ENCODE measurements at places on chromosomes 7 and 10.
A peak's percentile ranks its signal among the peaks of the same experiment; 100 is the strongest.

DNA sequence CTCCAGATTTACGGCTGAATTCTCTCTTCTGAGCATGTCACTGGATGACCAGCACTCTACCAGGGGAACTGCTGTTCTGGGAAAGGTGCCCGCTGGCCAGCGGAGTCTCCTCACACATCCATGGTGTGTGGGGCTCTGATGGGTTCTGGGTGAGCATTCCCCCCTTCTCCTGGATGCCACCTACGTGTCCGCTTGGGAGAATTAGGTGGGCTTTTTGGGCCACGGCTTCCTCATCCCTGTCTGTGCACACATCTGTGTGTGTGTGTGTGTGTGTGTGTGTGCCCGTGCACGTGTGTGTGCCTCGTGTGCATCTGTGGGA lies 163.0 kb downstream of the DNAJB6 start:
- no peak for DNase-seq

DNA sequence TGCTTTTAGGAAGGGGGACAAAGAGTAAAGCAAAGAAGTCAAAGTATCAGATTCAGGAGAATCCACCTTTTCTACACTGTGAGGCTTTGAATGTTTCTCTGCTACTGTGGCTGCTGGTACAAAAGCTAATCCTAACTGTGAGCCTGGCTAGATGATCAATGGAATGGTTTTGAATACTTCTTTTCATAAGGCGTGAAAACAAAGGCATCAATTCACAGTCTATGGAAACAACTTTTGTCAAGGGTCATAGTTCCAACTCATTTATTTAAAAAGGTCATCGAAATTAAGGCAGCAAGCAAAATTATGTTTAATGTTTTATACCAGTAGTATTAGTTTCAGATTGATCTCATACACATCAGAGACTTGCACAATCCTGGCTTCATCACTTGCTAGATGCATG lies 118.1 kb downstream of the CTTNBP2 start:
- DNase-seq: no peak

GRCh38 chr10:93452143-93452542 lies 30.0 kb downstream of the MYOF start:
- no peak for DNase-seq

DNA sequence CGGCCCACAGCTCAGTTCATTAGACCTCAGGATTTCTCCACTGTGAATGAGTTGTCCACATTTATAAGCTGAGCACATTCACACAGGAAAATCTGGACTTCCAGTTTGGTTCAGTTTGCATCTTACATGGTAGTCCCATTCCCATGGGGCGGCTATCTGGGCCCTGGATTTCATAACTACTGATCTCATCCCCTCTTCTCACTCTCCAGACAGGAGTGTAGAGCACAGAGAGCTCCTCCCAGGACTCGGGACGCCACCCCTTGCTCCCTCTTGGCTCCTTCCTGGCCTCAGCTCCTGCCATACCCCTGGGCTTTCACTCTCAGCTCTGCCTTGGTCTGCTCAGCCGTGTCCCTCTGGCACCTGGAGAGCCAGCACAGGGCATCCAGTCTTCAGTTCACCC lies 117.6 kb upstream of the TCERG1L start:
- no peak for DNase-seq

GRCh38 chr10:37774351-37774750 lies 83.1 kb downstream of the ZNF248 start:
- DNase-seq: no peak

DNA sequence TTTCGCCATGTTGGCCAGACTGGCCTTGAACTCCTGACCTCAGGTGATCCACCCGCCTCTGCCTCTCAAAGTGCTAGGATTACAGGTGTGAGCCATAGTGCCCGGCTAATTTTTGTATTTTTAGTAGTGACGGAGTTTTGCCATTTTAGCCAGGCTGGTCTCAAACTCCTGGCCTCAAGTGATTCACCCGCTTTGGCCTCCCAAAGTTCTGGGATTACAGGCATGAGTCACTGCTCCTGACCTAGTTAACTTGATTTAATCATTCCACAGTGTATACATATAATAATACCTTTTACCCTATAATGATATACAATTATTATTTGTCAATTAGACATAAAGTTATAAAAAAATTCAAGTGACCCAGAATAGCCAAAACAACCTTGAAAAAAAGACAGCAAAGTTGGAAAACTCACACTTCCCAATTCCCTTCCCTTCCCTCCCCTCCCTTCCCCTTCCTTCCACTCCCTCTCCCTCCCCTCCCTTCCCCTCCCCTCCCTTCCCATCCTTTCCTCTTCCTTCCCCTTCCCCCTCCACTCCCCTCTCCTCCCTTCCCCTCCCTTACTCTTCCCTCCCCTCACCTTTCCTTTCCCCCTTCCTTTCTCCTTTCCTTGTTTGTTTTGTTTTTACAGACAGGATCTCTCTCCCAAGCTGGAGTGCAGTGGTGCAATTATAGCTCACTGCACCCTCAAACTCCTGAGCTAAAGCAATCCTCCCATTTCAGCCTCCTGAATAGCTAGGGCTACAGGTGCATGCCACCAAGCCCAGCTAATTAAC lies 14.8 kb upstream of the ZMIZ2 start:
- DNase-seq: no peak

- DNase-seq: no peak
Observed at GRCh38 chr10:16470747-16471146, 33.9 kb downstream of the PTER start.

DNA sequence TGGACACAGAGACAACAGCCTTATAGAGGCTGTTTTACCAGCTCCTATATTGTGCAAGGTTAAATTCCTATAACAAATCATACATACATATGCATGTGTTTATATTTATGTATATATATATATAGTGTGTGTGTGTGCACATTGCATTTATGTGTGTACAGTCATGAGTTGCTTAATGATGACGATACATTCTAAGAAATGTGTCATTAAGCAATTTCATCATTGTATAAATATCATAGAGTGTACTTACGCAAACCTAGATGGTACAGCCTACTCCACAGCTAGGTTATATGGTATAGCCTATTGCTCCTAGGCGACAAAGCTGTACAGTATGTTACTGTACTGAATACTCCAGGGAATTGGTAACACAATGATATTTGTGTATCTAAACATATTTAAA lies 30.1 kb upstream of the TNKS2 start:
- DNase-seq: no peak

- DNase-seq: peak; percentile 33
Observed at GRCh38 chr7:104962781-104963180, 51.2 kb upstream of the KMT2E start.

GRCh38 chr10:33183655-33184054 lies 150.8 kb downstream of the NRP1 start:
- DNase-seq: no peak

- DNase-seq: no peak
Observed at GRCh38 chr7:155309021-155309338, 11.3 kb downstream of the INSIG1 start.

DNA sequence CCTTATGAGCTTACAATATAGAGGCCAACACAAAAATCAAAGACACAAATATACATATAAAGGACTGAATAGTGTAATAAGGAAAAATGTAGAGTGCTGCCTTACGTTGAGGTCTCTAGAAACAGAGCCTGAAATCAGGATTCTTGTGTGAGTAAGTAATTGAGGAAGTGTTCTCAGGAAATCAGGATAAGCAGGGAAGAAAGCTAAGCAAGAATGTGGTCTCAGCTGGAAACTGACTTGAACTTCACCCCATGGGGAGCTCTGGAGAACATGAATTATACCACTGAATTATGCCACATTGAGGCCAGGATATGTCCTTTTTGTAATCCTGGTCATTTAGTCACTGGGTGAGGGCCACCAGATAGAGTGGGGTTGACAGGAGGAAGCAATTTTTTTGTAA lies 191.9 kb downstream of the ETV1 start:
- no peak for DNase-seq

DNA sequence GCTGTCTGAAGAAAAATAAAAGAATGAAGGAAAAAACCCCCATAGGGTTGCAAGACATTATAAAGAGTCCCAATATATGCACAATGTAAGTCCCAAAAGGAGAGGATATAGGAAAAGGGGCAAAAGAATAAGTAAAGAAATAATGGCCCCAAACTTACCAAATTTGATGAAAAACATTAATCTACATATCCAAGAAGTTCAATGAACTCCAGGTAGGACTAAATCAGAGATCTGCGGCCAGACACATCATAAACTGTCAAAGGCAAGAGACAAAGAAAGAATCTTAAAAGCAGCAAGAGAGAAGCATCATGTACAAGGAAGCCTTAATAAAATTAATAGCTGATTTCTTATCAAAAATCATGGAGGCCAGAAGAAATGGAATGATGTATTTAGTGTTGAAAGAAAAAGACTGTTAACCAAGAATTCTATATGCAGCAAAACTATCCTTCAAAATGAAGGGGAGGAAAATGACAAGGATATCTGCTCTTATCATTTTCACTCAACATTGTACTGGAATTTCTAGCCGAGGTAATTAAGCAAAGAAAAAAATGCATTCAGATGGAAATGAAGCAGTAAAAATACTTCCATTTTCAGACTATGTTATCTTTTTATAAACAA lies 95.7 kb upstream of the GLI3 start:
- no peak for DNase-seq

DNA sequence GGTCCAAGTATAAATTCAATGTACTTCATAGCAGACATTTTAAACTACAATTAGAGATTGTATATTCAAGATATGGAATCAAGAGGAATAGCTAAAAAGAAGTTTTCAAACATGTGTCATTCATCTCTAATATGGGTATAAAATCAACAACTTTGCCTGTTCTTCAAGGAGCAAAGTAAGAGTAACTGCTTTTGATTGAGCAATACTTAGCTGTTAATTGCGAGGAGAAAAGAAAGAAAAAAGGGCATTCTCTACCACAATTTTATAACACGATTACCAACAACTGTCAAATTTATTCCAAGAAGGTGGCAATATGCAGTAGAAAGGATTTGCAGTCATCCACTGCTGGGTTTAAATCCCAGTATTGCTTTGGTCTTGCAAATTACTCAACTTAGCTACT lies 146.3 kb upstream of the PTN start:
- DNase-seq: no peak

- DNase-seq: no peak
Observed at GRCh38 chr7:92608380-92609322, 18.5 kb upstream of the FAM133B start.

GRCh38 chr10:97053276-97053675 lies 132.5 kb downstream of the SLIT1 start:
- no peak for DNase-seq

DNA sequence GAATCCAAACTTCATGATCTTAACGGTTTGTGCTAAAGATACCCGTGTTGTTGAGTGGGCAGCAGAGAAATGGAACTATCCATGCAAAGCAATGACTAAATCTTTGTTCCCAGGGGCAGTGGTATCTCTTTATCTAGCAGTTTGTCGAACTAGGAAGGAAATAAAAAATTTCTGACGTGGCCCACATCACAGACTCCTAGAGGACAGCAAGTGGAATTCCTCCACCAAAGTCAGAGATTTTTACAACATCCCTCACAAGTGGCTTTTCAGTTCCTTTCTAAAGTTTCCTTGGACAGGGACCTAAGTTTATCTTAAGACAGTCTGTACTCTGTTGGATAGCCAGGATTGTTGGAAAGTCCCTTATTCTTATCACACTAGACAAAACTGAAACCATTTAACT lies 136.0 kb downstream of the RAPGEF5 start:
- DNase-seq: no peak

GRCh38 chr7:109950821-109951564 lies 1139.9 kb upstream of the LRRN3 start:
- no peak for DNase-seq

GRCh38 chr10:64033711-64034110 lies 512.5 kb downstream of the REEP3 start:
- DNase-seq: no peak

DNA sequence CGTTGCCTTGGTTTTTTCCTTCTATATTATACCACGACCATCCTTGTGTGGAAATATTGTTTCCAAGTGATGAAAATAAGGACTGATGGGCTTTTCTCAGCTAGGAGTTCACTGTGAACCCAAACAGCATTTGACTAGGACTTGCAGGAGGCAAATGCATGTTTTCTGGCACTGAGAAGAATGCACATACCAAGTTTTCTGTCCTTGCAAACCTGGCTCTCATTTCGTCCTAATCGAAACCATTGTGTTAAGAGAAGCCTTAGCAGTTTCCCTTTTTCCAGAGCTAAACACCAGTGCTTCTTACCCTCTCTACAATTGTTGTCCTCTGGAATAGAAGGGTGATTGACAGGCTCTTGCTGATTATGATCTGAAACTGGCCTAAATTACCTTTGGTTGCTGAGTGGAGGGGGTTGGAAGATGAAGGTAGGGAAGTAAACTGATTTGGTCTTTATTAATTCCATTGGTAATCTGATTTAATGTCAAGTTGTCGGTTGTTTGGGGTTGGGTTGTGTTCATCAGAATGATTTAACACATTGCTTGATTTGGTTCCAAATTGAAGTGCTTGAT lies 33.1 kb upstream of the ELMO1 start:
- DNase-seq: no peak

- no peak for DNase-seq
Observed at GRCh38 chr10:31350891-31351290, 31.9 kb downstream of the ZEB1 start.

GRCh38 chr10:112809736-112810135 lies 140.3 kb upstream of the TCF7L2 start:
- no peak for DNase-seq

DNA sequence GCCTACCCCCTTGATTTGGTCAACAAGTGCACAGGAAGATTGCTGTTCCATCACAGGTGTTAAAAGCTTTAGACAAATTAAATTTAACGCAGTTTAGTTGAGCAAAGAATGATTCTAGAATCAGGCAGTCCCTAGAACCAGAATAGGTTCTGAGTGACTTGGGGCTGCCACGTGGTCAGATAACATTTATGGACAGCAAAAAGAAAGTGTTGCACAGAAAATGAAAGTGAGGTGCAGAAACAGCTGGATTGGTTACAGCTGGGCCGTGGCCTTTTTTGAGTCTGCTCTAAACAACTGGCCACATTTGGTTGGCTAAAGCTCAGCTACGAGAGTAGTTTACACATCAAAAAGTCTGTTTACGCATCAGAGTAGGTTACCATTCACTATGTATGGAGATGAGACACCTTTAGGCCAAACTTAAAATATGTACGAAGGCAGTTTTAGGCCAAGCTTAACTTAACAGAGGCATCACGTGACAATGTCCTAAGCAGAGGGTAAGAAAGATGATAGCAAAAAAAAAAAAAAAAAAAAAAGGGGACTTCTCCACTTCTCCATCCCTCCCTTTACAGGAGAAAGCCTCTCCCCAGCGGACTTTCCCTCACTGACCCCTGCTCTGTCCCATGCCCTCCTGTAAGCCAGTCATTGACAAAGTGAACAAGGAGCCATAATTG lies 133.2 kb upstream of the PRR15 start:
- DNase-seq: no peak

DNA sequence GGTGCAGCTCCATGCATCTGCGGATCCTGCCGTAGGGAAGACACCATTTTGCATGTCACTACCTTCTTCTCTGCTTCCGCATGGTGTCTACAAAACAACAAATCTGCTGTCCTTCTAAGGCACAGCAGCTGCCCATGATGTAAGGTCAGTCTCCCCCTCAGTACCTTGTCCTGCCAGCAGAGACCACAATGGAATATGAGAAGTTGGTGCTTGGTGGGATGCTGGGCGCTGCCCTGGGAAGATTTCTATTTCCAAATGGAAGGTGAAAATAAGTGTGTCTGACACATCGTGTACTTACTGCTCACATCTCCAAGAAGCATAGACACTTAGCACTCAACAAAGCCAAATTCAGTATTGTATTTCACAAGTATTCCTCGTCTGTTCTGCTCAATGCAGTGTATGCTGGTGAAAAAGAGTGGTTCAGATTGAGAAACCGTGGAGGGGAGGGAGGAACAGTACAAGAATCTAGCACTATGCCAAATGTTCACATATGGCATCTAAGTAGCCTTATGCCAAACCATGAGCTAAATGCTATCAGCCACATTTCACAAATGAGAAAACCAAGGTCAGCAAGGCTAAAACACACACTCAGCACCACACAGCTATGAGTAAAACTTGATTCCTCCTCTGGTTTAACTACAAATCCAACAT lies 95.0 kb downstream of the GRB10 start:
- DNase-seq: no peak
